ENCODE measurements at places on chromosomes 1 and 21.

- no peak for DNase-seq
These were observed 102.9 kb upstream of the IRF2BP2 start for GRCh38 chr1:234712891-234713305.

DNA sequence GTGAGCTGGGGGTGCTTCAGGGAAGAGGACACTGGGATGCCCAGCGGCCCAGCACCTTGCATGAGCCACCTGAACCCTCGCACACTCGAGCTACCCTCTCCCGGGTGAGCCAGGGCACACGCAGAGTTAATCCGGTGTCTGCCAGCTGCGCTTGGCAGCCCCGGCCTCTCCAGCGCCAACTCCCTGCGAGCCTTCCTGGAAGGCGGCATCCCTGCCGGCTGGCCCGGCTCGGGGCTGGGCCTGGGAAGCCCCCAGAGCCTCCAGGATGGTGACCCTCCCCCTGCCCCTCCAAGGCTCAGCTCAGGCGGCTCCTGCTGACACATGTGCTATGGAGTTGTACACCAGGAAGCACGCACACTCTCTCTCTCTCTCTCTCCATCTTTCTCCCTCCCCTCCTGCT, 48.7 kb downstream of the RAP1GAP start:
- no peak for DNase-seq

- DNase-seq: no peak
These were observed 5.3 kb downstream of the IGSF9 start for GRCh38 chr1:159940006-159940620.

DNA sequence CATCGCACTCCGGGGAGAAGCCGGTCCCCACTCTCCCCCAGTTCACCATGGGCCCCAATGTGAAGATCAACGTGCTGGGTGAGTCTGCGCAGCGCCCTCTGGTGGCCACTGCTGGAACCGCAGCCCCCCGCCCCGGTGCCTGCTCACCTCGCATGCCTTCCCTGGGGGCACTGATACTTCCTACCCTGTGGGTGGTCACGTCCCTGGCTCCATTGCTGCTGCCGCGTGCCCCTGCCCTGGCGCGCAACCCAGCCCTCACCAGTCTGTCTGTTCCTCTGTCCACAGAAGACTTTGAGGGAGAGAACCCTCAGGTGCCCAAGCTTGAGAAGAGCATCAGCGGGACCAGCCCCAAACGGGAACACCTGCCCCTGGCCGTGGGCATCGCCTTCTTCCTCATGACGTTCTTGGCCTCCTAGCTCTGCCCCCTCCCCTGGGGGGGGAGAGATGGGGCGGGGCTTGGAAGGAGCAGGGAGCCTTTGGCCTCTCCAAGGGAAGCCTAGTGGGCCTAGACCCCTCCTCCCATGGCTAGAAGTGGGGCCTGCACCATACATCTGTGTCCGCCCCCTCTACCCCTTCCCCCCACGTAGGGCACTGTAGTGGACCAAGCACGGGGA, 7.6 kb downstream of the EFNA3 start:
- no peak for DNase-seq

DNA sequence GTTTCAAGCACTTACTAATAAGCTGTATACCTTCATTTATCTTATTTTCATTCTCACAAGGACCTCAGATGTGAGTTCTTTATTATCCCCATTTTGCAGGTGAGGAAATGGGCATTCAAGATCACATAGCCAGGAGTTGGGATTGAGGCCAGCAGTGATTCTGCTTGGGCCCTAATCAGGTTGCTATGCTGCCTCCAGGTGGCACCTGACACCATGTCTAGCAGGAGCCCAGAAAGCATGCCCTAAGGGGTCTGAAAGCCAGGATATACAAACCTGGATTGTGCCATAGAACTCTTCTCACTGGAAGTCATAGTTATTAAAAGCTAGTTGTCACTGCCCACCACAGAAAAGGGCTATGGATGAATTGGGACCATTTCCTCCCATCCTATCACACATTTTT, 61.1 kb downstream of the FYB2 start:
- no peak for DNase-seq

DNA sequence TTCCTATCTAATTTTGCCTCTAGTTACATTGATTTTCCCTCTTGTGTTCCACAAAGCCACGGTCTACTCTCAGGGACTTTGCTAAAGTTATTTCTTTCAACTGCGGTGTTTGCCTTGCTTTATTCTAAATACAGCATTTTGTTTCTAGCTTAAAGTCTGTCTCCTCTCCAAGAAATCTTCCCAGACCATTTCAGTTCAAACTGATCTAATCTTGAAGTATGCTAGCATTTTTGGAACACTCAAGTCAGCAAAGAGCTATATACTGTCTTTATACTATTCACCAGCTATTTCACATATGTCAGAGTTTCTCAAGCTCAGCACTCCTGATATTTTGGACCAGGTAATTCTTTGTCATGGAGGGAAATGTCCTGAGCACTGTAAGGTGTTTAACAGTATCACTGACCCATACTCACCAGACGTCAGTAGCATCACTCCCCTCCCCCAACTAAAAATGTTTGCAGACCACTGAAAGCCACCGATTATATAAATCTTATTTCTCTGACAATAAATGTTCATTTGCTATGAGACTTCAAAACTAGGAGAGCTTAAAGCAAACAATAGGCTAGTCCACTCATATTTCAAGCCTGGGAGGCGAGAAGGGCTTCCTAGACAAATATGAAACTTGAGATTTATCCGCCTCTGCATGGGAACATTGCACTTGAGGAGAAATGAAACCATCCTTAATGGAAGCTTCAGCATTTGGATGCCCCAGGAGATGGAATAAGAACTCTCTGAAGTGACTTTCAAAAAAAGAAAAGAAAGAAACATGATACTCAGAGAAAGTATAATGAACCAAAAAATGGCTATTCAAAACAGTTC, 81.1 kb downstream of the KIAA0319L start:
- no peak for DNase-seq

DNA sequence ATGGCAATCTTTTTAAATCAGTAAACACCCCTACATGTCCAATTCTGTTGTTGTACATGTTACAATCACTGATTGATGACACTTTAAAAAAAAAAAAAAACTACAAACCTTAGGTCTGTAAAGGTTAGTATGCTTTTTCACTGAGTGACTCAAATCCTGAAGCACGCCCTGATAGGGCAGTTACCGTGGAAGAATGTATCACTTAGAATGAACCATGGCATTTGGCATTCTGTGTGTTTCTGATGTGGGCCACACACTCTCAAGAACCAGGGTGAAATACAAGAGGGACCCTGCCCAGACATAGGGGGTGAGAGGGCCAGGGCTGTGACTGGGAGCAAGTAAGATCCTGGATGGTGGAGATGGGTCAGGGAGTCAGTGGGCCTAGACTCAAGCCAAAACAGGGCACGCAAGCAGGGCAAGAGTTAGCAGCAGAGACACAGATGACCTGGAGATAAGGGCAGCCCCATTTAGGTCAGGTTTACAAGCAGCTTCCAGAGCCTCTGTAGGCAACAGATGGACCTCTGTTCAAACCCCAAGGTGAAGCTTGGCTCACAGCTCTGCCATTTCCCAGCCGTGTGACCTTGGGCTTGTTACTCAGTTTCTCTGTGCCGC, 47.6 kb upstream of the DMRTB1 start:
- DNase-seq: no peak

- DNase-seq: no peak
These were observed 262.1 kb upstream of the LRRC7 start for GRCh38 chr1:69305621-69306020.

DNA sequence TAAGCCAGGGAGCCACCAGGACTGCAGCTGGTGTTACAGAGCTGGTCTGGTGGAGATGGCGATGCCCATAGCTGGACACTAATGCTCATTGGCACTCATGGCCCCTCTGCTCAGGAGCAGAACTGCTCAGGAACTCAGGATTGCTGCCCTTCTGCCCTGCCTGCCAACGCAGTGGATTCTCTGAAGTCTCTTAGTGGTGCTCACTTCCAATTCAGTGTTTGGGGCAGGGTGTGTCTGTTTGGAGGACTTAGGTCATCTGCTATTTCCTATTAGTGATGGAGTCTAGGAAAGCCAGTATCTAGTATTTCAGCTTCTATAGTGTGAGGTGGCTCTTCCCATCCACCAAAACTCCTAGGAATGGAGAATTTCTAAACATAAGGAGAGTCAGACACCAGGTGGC, 29.1 kb downstream of the S100A10 start:
- DNase-seq: no peak

DNA sequence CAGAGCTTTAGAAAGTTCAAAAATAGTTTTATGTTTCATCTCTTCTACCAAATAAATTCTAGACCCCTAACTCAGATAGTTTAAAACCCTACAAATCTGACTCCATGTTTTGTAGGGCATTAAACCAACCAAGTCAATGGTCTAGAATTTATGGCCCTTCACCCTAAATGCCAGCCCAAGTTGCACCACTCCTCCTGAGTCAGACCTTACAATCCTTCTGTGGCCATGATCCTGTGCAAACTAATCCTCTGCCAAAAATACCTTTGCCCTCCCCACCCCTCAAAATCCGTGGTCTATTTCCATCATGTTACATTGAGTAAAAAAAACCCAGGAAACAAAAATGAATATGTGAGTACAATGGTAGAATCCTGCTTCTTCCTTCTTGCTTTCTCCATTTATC, 179.3 kb downstream of the NR5A2 start:
- DNase-seq: no peak

DNA sequence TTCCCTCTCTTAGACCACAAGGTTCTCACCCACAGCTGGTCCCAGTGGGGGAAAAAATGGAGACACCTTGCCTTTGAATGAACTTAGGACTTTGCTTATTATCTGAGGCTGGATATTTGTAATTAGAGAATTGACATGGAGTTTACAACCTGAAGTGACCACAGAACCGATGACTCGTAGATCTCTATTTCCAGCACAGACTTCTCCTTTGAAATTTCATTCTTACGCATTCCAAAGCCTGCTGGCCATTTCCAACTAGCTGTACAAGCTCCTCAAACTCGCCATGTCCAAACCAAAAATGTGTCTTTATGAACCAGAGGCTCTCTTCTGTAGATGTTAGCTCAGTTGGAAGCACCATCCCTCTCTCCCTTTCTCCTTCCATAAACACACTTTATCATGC, 12.0 kb downstream of the RAB7B start:
- no peak for DNase-seq
